Nephron progenitor cell (in vitro differentiated cells): ENCODE measurements at places on chromosomes 11 and 22.
A peak's percentile ranks its signal among the peaks of the same experiment; 100 is the strongest.

GRCh38 chr22:35599364-35599763 is 17.8 kb downstream of the MB start:
- DNase-seq, result no peak

GRCh38 chr11:16737818-16738192 is 642 bp upstream of the C11orf58 start:
- DNase-seq, result no peak

- no peak for DNase-seq
Measured at GRCh38 chr11:96538622-96539021, 148.8 kb downstream of the JRKL start.

- DNase-seq, result no peak
Measured at GRCh38 chr22:38271927-38272372, 860 bp downstream of the TMEM184B start.

GRCh38 chr11:121365304-121365703 is 72.7 kb downstream of the SC5D start:
- no peak for DNase-seq

DNA sequence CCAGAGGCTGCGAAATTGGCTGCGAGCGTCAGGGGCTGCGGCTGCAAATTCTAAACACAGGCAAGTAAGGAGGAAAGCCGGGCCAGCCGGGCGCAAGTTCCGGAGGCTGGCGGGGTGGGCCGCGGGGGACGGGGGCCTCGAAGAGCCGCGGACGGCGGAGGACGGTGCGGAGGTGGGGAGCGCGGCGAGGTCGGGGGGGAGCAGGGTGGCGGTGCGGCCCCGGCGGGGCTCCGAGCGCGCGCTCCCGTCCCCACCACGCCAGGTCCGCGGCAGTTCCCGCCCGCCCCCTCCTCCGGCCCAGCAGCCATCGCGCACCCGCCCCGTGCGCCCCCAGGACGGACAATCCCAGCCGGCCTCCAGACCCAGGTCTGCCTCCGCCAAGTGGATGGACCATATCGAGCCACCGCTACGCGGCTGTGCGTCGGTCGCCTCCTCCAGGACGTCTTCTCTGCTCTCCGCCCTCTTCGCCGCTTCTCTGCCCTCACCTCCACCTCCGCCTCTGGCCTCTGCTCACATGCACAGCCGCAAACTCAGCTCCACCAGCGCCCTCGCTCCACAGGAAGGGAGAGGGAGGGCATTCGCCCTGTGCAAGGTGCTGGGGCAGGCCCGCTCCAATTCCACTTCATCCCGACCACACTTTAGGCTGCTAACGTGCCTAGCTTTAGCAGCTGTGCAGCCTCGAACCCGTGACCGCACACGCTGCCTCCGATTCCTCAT is 7.2 kb downstream of the ELFN2 start:
- peak; percentile 61 for DNase-seq

DNA sequence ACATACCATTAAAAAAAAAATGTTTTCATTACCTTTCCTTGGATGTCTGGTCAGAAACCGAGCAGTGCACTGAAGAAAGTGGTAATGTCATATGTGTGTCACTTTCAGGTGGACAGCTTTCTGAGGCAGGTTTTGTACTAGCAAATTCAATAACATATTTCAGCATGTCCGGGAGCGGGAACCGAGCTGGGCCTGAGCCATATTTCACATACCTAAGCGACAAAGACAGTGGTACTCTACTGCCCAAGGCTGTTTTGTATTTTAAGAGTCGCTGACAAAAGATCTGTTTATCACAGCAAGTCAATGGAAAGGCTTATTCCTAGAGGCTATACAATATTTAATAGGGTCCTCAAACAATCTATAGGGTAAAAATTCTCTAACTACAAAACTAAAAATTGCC is 38.0 kb downstream of the CLDN25 start:
- no peak for DNase-seq

DNA sequence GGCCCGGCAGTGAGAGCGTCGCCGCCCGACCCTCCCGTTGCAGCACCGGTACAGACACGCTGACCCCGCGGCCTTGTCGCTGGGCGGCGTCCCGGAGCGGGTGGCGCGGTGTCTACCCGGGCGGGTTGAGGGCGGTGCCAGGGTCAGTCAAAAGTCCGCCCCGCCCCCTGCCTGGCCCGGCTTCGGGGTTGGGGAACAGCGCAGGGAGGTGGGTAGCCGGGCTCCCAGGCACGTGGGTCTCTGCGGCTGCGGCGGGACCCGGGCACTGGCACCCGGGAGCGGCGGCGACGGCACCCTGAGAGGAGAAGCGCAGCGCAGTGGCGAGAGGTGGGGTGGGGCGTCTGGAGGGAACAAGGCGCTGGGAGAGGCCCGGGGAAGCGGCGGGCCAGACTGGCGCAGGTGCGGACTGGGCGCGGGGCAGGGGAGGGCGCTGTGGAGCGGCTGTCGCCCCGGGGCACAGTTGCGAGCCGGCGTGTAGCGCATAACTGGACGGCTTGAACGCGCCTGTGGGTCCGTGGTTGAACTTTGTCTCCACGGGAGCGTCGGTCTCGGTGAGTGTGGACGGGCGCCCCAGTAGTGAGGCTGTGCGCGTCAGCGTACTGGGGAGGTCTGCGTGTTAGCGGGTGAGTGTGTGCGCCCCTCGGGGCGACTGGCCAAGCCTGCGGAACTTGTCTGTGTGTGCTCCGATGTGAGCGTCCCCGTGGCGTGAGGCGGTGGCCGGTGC is at the start of gene P2RY2:
TSS of gene P2RY2 (plus strand) at position 176 of the 724 bp plus-strand sequence. CDS start 15,879 bp downstream, outside the sequence.
- DNase-seq, result peak; percentile 87

DNA sequence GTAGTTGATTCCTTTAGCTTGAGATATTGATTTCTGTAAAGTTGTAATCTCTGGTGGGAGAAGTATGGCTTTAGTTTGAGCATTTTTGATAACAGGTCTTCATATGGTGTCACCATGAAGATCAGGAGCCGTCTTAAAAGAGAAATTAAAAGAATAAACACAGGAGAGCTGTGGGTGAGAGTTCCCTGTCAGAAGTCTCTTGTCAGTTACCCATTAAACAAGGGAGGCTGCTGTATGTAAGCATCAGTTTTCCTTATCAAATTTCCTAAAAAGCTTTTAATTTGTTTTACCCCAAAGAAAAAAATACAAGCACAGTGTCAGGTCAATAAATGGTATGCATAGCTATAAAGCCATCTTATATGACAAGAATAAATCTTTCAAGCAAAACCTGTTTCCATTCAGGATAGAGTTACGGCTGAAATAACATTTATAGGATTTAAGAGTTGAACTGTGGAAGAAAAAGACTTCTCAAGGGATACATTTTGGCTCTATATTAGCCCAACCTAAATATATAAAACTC is 767.5 kb downstream of the JRKL start:
- DNase-seq, result no peak

GRCh38 chr22:44159811-44160210 is 20.9 kb upstream of the PARVG start:
- no peak for DNase-seq

- no peak for DNase-seq
Measured at GRCh38 chr11:119567688-119568582, 145.0 kb upstream of the THY1 start.

DNA sequence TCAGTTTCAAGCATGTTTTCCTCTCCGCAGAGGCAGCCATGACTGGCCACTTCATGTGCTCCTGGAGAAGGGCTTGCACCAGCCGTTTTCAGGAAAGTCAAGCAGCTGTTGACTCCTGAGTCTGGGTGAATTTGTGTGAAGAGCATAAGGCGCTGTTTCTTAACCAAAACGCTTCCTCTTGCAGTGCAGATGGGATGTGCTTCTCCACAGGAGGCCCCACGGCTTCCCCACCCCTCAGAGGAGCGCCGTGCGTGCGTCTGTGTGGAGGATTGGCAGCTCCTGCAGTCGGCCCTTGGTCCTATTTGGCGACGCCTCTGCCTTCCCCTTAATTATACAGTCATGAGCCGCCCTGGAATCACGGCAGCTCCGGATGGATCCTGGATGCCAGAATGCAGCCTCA is 54.1 kb upstream of the B3GAT1 start:
- peak; percentile 19 for DNase-seq

DNA sequence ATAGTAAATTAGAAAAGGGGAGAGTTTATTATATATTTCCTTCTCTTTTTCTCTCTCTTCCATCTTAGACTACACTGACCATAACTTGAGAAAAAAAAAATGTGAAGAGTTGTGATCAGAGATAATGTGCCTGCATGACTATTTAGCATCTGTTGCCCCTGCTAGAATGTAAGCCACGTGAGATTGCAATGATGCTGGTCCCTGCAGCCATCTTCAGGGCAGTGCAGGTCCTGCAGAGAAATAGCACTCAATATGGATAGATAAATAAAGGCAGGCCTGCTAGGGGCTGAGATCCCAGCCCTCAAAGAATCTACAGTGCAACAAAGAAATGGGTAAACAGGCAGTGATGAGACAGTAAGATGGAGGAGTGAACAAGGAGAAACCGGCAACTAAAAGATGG is 7.8 kb upstream of the DKK3 start:
- DNase-seq, result no peak

DNA sequence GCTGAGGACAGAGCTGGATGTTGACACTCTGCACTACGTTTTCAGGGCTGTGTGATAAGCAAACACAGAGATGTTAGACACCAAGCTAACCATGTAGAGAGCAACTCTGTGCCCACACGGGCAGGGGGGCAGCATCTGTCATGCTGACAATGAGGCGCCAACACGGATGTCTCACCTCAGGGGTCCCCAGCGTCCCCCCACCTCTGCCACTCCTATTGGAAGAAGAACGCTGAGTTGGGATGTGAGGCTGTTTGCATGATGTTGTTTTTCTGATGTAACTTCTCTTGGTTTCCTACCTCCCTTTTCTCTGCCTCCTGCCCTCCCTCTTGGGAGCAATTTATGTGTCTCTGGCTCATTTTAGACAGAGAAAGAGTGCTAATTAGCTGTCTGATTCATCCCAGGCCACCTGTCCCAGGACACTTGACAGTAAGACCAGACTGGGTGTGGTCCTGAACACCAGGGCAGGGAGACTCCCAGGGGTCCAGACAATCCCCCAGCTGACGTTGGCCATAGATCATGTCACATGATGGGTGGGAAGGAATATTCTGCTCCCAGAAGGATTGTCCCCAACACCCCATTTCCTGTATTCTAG is 89.2 kb upstream of the NCAM1 start:
- no peak for DNase-seq

- no peak for DNase-seq
Measured at GRCh38 chr11:111539426-111540113, 950 bp upstream of the LAYN start.

- DNase-seq, result no peak
Measured at GRCh38 chr11:112321501-112322172, 61.0 kb upstream of the PLET1 start.

DNA sequence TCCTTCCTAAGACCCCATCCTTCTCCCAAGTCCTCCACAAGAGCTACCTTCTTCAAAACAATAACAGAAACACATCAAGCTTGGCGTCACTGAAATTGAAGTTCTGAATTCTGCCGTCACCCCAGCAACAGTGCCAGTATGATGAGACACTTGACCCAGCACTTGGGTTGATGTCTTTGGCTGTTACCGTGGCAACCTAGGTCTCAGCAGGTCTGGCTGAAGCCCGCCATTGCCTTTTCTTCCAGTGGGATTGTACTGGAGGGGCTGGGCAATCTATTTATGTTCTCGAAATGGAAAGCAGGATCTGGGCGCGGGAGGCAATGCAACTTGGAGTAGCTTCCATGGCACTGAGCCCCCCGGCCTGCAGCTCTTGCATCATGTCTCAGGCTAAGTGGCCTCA is 23.8 kb downstream of the NPTXR start:
- no peak for DNase-seq

- no peak for DNase-seq
Measured at GRCh38 chr11:78060533-78060932, 3.1 kb upstream of the THRSP start.

DNA sequence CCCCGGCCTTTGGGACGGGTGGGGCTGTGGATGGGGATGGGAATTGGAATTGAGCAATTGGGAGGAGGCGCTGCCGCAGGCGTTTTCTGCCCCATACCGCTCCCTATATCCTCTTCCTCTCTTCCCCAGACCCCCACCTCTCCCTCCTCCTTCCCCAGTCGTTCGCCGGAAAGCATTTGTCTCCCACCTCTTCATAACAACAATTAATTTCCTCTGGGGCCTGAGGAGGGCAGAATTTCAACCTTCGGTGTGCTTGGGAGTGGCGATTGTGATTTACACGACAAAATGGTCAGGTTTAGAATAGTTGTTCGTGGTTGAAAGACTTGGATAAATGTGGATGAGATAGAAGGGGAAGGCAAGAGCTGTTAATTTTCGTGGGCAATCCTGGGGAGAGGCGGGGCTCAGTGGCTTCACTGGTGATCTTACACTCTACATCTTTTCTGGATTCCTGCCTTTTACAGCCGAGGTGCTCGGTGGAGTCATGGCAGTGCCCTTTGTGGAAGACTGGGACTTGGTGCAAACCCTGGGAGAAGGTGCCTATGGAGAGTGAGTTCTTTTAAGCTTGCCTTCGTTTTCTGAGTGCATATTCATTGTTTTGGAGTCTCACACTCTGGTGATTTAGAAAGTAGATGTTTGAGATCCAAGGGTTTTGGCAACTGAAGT is 1.5 kb downstream of the CHEK1 start:
- no peak for DNase-seq

DNA sequence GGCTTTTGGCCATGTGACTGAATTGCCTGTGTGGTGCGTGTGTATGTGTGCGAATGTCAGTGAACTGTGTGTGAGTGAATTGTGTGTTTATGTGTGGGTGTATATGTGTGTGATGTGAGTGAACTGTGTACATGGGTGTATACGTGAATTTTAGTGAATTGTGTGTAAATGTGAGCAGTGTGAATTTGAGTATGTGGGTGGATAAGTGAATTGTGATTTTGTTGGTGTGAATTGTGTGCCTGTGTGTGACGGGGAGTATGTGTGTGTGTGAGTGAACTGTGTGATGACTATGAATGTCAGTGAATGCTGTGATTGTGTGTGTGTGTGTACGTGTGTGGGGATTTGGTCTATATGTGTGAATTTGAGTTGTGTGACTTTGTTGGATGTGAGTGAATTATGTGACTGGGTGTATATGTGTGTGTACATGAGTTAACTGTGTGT is 3.5 kb downstream of the DDTL start:
- DNase-seq, result no peak

DNA sequence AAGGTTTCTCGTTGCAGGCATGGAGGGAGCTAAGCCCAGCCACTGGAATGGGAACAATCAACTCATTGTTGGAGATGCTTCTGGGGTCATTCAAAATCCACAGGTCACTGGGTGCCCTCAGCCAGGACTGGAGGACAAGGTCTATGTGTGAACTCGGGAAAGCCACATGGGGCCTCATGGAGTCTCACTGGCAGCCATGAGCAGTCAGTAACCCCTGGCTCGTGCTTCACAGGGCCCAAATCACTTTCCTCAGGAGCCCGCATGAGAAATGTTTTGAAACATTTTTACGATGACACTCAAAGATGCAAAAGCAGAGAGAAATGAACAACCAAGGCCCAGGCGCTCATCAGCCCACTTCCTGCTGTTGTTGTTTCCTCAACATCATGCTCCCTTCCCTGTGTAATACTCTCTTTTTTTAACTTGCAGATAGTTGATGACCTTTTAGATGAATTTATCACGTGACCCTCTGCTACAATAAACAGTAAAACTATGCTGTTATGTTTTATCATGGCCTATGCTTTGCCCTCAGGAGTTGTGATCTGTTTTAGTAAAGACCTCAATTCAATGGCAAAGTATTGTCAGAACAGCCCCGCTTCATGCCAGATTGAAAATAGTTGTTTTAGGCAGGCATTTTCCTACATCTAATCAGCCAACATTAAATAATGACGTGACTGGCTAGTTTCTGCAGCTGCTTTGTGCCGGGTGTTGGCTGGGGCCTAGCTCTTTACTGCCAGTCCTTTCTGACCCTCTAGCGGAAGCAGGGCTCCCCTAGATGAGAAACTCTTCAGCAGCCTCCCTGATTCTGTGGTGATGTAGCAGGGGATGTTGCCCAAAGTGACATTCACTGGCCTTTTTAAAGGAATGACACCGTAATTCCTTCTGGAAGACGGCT is 39.7 kb downstream of the ADAMTS15 start:
- no peak for DNase-seq

GRCh38 chr22:47533961-47534803 is 771.7 kb downstream of the TBC1D22A start:
- DNase-seq, result no peak
